ENCODE measurements at places on chromosomes 12 and 14.

GRCh38 chr14:59046746-59047145 lies 141.7 kb upstream of the DAAM1 start:
- DNase-seq: peak; percentile 87

DNA sequence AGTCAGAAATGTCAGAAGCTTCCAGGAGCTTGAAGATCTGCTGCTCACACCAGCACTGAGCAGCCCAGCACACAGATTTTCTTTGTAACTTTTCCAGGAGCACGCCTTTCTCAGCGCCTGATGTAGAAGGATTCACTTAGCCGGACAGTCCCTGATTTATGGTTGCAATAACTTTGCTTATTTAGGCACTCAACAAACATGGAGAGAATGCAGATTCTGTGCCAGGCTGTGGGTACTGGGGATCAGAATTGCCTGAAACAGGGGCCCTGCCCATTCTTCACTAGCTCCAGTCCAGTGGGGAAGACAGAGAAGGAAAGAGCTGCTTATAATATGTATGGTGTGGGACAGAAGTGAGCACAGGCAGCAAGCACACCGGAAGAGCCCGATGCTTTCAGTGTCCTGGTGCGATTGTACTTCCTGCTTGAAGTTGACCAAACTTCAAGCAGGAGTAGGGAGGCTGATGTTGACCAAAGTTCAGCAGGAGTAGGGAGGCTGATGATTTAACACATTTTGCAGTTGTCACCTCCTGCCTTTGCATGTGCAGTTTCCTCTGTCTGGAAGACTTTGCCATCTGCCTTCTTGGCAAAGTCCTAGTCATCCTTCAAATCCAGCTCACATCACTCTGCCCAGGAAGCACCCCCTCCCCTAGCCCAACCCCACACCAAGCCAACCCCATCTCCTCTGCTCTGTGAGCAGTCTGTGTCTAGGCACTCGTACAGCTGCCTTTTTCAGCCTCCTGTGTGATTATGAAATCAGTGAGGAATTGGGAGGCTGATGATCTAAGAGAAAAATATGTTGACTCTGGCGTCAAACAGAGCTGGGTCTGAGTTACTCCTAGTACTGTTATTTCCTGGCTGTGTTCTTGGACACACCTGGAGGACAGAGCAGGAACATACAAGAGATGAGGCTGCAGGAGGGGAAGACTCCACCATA lies 12.0 kb upstream of the PRIMA1 start:
- DNase-seq: no peak

DNA sequence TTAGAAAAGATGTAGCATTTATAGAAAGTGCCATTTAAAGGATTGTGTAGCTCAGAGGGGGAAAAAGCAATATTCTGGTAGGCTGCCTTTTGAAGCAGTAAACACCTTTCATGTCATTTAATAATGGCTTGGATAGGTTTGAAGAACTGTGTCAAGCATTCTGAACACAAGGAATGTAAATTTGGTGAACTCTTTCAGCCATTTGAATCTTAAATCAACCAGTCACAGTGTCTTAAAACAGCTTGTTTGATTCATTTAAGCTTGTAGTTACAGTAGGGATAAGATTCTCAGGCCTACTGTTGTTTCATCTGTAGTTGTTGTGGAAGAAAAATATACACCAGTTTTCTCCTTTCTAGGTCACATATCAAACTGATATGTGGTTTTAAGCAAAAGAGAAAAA lies 299.4 kb upstream of the NOVA1 start:
- DNase-seq: peak; percentile 75

DNA sequence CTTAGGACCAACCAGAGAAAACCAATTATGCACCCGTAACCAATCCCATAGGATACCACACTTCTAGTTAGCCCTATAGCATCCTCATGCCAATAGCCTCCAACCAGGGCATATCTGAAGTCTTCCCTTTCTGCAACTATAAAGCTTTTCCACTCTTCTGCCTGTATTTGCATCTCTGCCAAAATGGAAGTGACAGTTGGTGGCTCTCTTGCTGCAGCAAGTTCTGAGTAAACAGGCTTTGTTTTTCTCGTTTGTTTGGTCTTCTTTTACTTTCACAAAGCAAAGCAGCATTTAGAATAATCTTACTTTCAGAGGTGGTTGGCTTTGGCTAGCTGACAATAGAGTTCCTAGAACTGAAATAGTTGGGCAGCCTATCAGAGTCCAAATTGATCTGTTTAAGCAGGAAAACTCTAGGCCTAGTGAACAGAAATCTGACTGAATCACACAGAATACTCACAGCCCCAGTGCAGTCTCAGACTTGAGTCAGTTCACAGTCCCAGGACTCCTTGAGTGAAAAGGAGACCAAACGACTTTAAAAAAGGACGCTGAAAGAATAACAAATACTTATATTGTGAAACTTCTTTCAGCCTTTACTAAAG lies 1029.7 kb upstream of the LRFN5 start:
- DNase-seq: no peak

GRCh38 chr14:42855085-42855484 lies 1248.4 kb downstream of the LRFN5 start:
- DNase-seq: peak; percentile 15

- DNase-seq: no peak
Measured at GRCh38 chr12:104466709-104467345, 10.1 kb downstream of the CHST11 start.

DNA sequence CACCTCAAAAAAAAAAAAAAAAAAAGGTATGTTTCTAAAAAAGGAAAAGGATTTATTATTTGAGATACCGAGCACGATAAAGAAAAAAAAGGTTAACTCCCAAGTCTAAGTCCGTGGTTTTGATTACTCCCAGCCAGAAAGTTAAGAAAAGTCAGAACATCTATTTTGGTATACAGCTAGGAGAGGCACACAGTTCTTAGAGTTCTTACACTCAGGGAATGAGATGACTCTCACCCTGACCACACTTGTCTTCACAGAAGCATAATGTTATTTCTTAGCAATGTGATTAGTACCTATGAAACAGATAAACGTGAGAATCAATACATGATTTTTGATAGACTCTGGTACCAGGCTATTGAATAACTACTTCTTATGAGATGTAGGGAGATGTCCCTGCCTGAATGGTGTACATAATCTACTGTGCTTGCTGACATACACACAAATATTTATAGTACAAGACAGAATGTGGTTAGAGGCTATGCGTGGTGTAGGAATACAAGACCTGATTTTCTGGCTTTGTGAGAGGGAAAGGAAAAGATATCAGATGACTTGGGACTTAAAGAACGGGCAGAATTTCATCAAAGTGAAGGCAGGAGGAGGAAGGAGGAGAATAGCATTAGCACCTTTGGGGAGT lies 31.6 kb downstream of the LIMA1 start:
- no peak for DNase-seq

DNA sequence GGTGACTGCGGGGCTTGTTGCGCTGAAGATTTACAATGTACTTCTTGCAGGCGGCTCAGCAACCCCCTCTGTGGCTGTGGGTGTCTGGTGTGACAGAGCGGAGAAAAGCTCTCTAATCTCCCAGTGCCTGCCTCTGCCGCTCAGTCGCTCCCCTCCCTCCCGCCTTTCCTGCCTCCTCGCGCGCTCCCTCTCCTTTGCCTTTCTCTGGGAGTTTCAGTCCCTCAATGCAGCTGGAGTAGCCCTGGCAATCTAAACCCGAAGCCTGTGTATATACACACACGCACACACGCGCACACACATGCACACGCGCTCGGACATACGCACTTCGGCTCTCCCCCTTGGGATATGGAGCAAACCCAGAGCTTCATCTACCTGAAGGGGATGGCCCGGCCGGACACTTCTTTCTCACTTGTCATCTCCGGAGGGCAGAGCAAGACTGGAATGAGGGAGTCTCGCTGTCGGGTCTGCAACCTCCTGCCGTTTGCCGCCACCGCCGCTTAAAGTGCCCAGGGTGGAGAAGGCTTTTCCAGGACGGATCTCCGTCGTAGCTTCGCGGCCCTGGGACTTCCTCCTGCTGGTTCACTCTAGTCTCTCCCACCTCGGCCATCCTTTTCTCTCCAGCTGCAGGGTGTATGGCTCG lies 599 bp upstream of the TRHDE start:
- peak; percentile 22 for DNase-seq

DNA sequence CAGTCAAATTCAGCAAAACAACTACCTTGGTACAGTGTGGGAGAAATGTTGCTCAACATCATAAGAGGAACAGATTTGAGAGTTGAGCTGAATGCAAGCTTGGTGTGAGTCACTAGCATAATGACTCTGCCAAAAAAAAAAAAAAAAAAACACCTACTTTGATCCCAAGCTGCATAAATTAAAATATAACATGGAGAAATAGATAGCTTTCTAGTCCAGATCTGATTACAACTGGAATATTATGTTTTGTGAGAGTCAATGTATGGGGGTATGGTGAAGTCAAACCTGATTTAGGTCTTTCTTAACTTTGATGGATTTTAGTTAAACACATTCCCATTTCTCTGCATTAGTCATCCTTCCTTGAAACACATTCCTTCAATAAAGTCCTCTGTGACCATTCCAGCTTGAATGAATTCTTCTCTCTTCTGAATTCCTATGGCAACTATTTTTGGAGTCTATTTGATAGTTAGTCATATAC lies 188.1 kb downstream of the SLC5A8 start:
- DNase-seq: peak; percentile 97

DNA sequence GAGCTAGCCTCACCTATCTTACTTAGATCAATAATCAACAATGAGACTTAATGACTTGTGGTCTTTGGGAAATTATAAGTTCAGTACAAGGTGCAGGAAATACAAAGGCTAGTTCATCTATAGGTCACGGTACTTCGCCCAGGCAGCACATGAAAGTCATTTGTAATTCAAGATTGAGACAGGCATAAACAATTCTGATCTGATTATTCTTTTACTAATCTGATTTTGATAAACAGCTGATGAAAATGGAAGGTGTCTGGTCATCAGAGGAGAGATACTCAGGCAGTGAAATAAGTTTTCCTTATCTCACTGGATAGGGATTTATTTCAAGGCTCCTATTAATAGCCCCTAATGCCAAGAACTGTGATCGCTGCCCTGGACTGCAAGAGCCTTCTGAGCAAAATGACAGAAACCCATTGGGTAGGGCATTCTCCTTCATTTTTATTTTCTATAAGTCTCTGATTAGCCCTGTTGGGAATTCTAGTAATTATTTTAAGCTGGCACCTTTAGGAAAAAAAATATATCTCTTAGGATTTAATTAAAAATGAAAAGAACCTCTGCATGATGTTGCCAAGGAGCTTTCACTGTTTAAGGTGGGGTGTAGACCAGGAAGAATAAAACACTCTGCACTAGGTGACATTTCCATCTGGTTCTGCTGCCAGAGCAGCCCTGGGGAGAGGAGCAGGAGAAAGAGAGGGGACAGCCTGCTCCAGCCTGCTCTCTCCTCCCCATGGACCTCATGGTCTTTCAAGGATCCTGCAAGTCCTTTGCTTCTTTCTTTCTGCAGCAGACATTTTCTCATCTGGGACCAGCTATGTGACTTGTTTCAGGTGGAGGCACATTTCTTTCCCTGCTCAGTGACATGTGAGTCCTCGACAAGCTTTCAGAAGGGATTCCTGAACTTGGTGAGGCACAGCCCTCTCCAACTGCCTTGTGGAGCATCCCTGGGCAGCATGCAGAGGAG lies 44.8 kb downstream of the SSPN start:
- no peak for DNase-seq

DNA sequence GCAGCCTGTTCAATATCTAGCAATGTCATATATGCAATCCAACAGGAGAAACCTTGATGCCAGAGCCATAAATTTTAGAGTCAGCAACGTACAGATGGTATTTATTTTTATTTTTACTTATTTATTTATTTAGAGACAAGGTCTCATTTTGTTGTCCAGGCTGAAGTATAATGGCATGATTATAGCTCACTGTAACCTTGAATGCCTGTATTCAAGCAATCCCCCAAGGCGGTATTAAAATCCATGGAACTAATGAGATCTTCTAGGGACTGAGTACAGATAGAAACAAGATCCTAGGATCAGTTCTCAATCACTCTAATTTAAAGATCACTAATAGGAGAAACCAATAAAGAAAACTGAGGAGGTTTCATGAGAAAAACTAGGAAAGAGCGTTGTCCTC lies 89.3 kb downstream of the SLCO1B1 start:
- no peak for DNase-seq

- no peak for DNase-seq
Measured at GRCh38 chr12:64389154-64389553, 1.4 kb downstream of the C12orf56 start.

GRCh38 chr12:38289396-38289795 lies 27.2 kb upstream of the ALG10B start:
- no peak for DNase-seq

GRCh38 chr14:55915456-55915855 lies 202.8 kb upstream of the PELI2 start:
- peak; percentile 60 for DNase-seq

DNA sequence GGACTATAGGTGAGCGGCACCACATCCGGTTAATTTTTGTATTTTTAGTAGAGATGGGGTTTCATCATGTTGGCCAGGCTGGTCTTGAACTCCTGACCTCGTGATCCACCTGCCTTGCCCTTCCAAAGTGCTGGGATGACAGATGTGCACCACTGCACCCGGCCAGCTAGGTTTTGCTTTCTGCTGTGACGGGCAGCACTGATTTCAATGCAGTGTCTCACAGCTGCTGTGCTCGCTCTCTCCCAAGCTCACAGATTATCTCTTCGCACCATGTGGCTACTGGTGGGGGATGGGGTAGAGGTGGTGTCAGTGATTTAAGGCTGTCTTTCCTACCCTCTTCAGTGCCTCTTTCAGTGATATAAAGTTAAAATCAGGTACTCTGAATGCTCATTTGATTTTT lies 909.1 kb downstream of the TRHDE start:
- DNase-seq: no peak

DNA sequence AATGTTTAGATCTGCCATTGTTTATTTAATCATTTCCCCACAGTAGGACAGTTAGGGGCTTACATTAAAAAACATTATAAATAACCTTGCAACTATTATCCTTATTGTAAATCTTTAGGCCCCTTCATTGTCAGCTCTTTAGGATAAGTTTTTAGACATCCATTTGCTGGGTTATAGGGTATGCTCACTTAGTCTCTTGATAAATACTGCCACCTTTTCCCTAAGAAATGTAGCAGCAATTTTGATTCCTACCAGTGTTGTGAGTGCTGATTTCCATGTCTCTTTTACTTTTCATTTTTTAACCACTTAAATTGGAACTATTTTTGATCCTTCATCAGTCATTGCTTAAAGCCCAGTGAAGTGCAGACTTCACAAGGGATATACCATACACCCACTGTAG lies 94.4 kb downstream of the AVPR1A start:
- no peak for DNase-seq

GRCh38 chr12:132318618-132319033 lies 10.8 kb downstream of the GALNT9 start:
- DNase-seq: no peak

- no peak for DNase-seq
Measured at GRCh38 chr14:21449899-21450216, 6.1 kb downstream of the CHD8 start.

DNA sequence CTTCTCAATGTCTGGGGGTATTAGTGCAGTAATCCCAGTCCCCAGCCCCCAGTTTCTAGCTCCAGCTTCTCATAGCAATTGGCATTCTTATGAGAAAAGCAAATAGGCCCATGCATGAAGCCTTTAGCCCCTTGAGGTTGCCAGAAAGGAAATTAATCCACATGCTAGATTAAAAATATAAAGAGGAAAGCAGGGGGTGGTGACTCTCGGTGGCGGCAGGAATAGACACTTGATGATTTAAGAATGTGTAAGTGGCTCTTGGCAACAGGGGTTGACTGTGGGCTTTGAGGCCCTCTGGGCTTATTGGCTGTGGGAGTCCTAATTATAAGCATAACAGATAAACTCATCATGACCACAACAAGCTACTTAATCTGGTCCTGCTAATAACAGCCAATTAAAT lies 1367.3 kb upstream of the FLRT2 start:
- DNase-seq: no peak
